CD8-positive, alpha-beta memory T cell (primary cell): ENCODE measurements at places on chromosomes 12 and 14. TPM values are rescaled to one million over a fixed set of nuclear protein-coding genes. Genes with fewer than 3 reads are reported as not detected.

SLC35F4 gene
- not detected for total RNA-seq

TAS2R9 gene
- not detected for total RNA-seq

CCDC197 gene
- total RNA-seq: not detected

CCDC198 gene
- total RNA-seq: not detected

CCDC85C gene
- 4.2 TPM for total RNA-seq

SLC25A3 gene
- total RNA-seq: 674 TPM

COX8C gene
- total RNA-seq: not detected

BIN2 gene
- 55.9 TPM for total RNA-seq

PRKD1 gene
- not detected for total RNA-seq

EMP1 gene
- 12.9 TPM for total RNA-seq

GDF11 gene
- 13.1 TPM for total RNA-seq

OR11G2 gene
- total RNA-seq: not detected

GPR84 gene
- total RNA-seq: 0.15 TPM

CARMIL3 gene
- total RNA-seq: 1.2 TPM

TAS2R42 gene
- total RNA-seq: not detected

TEAD4 gene
- 2.1 TPM for total RNA-seq

SPX gene
- 0.64 TPM for total RNA-seq

CCDC59 gene
- total RNA-seq: 104 TPM

CCDC38 gene
- total RNA-seq: 0.24 TPM

C12orf56 gene
- not detected for total RNA-seq

NGB gene
- not detected for total RNA-seq

ASCL1 gene
- not detected for total RNA-seq
